Smooth muscle cell of bladder (primary cell): ENCODE measurements at places on chromosomes 4 and X. TPM values are rescaled to one million over a fixed set of nuclear protein-coding genes. Genes with fewer than 3 reads are reported as not detected.

OTC gene
- total RNA-seq: not detected in 2 replicates

NEUROG2 gene
- total RNA-seq: not detected in 2 replicates

PABPC4L gene
- 0.14 and 1.5 TPM in 2 replicates for total RNA-seq

TMSB15C gene
- 3.3 and 3.4 TPM in 2 replicates for total RNA-seq

RTL9 gene
- total RNA-seq: under 0.01 and 0.14 TPM in 2 replicates
